ENCODE measurements at places on chromosomes 6 and 20.

- no peak for DNase-seq
Observed at GRCh38 chr6:127338936-127339335, 4.5 kb downstream of the ECHDC1 start.

DNA sequence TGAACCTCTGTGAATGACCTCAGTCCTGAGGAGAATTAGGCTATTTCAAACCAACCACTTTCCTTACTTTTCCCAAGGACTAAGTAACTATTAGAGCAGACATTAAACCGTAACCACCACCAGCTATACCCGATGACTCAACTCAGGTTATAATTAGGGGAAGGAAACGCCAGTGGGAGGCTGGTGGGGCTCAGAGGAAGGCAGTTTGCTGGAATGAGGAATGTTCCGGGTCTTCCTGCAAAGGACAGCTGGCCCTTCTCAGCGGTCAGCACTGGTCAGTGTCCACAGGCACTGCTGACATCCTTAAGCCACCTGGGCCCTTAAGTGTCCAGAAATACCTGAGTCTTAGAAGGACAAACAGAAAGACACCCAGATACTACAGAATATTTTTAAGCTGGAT lies 515.2 kb downstream of the MAFB start:
- DNase-seq = no peak

- no peak for DNase-seq
Observed at GRCh38 chr6:36430351-36430750, 12.3 kb downstream of the PXT1 start.

GRCh38 chr20:38833857-38834164 lies 28.3 kb downstream of the PPP1R16B start:
- DNase-seq = no peak

GRCh38 chr20:49276161-49276960 lies 1.5 kb downstream of the ZNFX1 start:
- DNase-seq = no peak

DNA sequence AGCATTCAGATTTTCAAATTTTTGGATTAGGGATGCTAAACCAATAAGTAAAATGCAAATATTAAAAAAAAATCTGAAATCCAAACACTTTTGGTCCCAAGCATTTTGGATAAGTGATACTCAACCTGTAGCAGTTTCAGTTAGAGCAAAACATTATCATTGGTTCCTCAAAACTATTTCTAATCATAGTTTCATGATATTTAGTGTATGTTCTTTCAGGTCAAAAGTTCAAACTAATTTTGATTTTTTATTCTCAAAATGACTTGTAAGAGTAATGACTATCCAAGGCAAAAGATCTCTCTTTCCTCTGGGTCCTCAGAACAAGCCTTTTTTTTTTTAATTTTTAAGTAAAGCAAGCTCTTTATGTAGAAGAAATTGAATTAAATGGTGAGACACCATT lies 64.0 kb upstream of the TFB1M start:
- DNase-seq = no peak

Data from RWPE1 (cell line).